ENCODE measurements at places on chromosomes 7 and 10.

DNA sequence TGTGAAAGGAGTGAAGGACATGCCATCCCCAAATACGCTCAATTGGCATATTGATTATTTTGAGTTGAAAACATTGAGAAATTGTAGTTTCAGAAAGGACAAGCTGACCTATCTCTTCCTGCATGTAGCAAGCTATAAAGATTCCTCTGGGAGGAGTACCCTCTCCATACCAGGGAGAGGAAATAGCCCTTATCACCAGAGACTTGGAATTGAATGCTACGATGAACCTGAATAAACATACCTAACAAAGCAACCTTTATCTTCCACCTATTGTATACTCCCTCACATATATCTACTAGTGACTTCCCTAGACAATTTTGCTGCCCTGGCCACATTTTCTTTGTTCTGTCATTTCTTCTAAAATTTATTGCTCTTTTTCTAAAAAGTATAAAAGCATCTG is 150.2 kb upstream of the EEPD1 start:
- DNase-seq = no peak

- no peak for DNase-seq
These were observed 10.2 kb downstream of the PYROXD2 start for GRCh38 chr10:98404571-98405359.

GRCh38 chr10:15738270-15738925 is 18.7 kb upstream of the ITGA8 start:
- DNase-seq = no peak

- no peak for DNase-seq
These were observed 294.3 kb downstream of the CTNNA3 start for GRCh38 chr10:67401711-67402110.

GRCh38 chr10:103806395-103807187 is 48.8 kb downstream of the SH3PXD2A start:
- no peak for DNase-seq

DNA sequence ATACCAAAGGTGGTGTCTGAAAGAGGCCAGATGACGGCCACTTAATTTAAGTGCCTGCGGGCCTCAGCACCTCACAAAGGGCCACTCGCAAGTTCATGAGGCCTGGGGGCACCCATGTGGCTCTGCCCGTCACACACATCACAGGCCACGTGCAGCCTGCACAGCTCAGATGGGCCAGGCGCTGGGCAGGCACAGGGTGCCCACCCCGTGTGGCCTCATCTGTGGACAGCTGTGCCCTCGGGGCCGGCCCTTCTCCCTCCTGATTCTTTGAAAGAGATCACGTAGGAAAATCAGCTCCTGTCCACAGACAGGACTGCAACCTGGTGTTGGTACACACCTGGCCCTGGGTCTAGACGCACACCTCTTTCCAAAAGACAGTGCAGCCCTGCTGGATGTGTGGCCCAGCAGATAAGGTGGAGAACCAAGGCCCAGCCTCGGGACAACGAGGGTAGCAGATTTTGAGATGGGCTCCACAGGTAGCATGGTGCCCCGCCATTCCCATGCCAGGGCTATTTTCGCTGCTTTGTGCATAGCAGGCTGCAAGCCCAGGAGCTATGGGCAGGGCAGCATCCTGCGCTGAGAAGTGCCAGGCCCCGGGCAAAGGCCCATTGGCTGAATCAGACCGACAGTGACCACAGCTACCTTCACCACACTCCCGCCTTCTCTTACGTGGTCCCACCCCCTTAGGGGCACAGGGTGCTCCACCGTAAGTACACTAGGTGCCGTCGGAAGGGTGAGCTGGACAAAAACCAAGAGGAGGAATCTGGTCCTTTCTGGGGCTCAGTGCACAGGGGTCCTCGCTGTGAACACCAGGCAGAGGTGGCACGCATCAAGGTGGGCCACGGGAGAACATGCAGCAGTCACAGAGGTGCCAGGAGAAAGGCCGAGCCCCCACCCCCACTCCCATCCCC is 124.5 kb downstream of the EBF3 start:
- DNase-seq = no peak

DNA sequence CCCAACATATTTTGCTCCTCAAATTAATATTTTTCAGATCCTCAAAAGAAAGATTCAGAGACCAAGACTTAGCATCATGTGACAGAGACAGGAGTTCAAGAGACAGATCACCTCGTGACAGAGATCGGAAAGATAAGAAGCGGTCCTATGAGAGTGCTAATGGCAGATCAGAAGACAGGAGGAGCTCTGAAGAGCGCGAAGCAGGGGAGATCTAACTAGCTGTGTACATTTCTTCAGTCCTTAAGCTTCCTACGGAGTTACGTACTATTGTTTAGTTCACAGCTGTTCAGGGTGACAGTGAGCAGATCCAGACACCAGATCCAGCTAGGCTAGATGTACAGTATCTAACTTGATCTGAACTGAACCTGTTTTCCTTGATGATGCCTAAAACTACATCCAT is 61.3 kb downstream of the KLRG2 start:
- DNase-seq = no peak

DNA sequence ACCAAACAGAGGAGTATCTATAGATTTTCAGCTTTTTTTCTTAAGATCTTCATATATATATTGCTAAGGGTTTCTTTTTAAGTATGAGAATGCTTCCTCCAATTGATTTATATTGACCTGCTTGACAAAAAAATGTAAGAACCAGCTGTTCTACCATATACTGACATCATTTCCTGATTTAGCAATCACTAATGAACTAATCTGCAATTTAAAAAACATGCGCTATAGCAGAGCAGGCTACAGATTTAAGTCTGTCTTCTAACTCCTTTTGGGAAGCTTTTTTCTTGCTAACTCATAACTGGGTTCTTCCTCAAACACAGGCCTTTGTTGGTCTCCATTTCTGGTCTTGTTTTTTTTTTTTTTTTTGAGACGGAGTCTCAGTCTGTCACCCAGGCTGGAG is 33.2 kb downstream of the ABCC2 start:
- no peak for DNase-seq

- DNase-seq = no peak
These were observed 113.4 kb upstream of the GPR141 start for GRCh38 chr7:37570145-37570544.

GRCh38 chr10:31702954-31703353 is 225.7 kb downstream of the ARHGAP12 start:
- no peak for DNase-seq

GRCh38 chr10:21449288-21449966 is 76.1 kb downstream of the SKIDA1 start:
- no peak for DNase-seq

DNA sequence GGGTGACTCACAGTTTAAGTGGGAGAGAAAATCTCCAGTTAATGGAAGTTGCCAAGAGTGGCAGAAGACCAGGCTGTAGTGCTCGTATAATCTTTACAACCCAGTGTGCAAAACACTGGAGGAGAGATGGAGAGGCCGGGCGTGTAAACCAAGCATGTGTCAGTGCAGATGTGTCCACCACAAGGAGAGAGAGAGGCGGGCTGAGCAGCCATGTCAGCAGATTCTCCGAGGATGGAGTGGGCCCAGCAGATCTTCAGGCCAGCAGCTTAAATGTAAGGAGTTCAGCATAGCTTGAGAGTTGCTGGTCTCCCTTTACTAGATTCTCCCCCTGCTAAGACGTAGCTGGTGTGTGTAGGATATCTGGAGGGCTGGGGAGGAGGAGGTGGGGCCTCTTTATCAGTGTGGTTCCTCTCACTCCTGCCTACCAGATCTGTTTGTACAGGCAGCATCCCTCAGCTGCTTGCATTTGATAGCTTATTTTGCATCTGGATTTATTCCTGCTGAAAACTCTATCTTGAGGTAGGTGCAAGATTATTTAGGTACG is 13.7 kb downstream of the BPGM start:
- DNase-seq = no peak

GRCh38 chr10:127210936-127211466 is 14.6 kb upstream of the INSYN2A start:
- no peak for DNase-seq

DNA sequence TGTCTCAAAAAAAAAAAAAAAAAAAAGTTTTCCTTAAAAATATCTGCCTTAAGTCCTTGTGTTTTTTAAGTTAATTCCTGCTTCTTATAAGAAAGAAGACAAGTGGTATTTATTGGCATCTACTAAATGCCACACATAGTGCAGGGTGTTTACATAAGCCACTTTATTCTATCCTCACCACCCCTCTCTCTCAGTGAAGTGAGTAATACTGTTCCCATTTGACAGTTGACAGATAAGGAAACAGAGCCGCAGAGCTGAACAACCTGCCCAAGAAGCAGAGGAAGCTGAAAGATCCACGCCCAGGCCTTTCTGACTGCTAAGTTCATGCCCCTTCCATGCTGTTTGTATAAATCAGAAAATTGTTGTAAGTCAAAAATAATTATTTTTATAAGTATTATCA is 54.1 kb downstream of the ABLIM1 start:
- no peak for DNase-seq

All from stimulated activated CD4-positive, alpha-beta T cell treated with anti-CD3 and anti-CD28 coated beads, Interleukin-12 subunit alpha, Interleukin-12 subunit beta, amount 100 ng/mL, for 24 hours (primary cell).